ENCODE measurements at places on chromosomes 16 and 17. TPM values are rescaled to one million over a fixed set of nuclear protein-coding genes. Genes with fewer than 3 reads are reported as not detected.

SSH2 gene
- total RNA-seq, result 8.3 TPM

GRCh38 chr17:48322060-48322459 is 108.0 kb downstream of the SKAP1 start:
- H3K27me3 ChIP-seq, result peaks cover 18% of the 10 kb centered on the region
- peak; percentile 45 for DNase-seq
- no peak overlapping the region for H3K27ac ChIP-seq

DNA sequence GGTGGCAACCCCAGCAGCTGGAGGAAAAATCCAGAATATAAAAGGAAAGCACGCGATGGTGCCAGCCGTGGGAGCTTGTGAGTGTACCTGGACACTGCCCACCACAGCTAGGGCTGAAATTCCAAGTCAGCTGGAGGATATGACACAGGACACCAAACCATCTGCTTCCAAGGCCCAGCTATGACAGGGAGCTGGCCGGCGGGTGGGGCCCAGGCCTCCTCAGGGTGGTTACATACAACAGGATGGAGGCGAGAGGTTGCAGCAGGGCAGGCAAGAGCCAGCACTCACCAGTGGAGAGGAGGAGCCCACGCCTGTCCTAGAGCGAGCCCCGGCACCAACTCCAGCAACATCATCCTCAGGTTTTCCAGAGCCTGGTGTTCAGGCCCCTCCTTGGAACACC is 163.2 kb upstream of the RPL38 start:
- H3K27me3 ChIP-seq, result no peaks in the 10 kb centered on the region
- H3K4me1 ChIP-seq, result peaks cover 8% of the 10 kb centered on the region
- no peak overlapping the region for H3K27ac ChIP-seq
- H3K36me3 ChIP-seq, result no peaks in the 10 kb centered on the region
- H3K4me3 ChIP-seq, result no peak overlapping the region

GRCh38 chr17:18033442-18034099 is 5.4 kb downstream of the ATPAF2 start:
- H3K4me3 ChIP-seq, result no peak overlapping the region
- no peak overlapping the region for H3K27ac ChIP-seq
- H3K36me3 ChIP-seq, result no peaks in the 10 kb centered on the region
- H3K4me1 ChIP-seq, result peaks cover 7% of the 10 kb centered on the region
- peak; percentile 93 for DNase-seq

DNA sequence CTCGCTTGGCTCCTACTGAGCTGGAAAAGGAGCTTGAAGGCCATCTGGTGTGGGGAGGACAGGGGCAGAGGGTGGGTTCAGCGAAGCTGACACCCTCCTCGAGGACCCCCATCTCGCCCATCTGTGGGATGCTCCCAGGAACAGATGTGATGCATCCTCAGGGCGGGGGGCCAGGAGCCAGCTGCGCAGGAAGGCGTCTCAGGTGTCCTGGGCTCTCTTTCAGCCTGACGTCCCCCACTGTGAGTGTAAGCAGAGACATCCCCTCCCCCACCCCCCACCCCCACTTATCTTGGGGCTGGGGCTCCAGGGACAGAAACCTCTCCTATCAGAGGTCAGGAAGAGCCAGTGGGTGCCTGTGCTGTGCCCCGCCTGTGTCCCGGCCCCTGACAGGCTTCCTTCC is 16.2 kb downstream of the KIF19 start:
- H3K27ac ChIP-seq, result no peak overlapping the region
- no peak for DNase-seq
- H3K27me3 ChIP-seq, result peaks cover 6% of the 10 kb centered on the region

- no peaks in the 10 kb centered on the region for H3K27me3 ChIP-seq
- H3K27ac ChIP-seq, result no peak overlapping the region
Measured at GRCh38 chr16:49341706-49342105, 31.9 kb upstream of the C16orf78 start.
